ENCODE measurements at places on chromosomes 11 and 22.

GRCh38 chr11:99979042-99979441 is 708.0 kb upstream of the ARHGAP42 start:
- DNase-seq = no peak

GRCh38 chr11:134555510-134555909 is 143.5 kb upstream of the B3GAT1 start:
- no peak for DNase-seq

- DNase-seq = no peak
Measured at GRCh38 chr22:44407171-44407986, 90.7 kb downstream of the RTL6 start.

- peak; percentile 68 for DNase-seq
Measured at GRCh38 chr22:31104869-31105268, 2.5 kb downstream of the SELENOM start.

DNA sequence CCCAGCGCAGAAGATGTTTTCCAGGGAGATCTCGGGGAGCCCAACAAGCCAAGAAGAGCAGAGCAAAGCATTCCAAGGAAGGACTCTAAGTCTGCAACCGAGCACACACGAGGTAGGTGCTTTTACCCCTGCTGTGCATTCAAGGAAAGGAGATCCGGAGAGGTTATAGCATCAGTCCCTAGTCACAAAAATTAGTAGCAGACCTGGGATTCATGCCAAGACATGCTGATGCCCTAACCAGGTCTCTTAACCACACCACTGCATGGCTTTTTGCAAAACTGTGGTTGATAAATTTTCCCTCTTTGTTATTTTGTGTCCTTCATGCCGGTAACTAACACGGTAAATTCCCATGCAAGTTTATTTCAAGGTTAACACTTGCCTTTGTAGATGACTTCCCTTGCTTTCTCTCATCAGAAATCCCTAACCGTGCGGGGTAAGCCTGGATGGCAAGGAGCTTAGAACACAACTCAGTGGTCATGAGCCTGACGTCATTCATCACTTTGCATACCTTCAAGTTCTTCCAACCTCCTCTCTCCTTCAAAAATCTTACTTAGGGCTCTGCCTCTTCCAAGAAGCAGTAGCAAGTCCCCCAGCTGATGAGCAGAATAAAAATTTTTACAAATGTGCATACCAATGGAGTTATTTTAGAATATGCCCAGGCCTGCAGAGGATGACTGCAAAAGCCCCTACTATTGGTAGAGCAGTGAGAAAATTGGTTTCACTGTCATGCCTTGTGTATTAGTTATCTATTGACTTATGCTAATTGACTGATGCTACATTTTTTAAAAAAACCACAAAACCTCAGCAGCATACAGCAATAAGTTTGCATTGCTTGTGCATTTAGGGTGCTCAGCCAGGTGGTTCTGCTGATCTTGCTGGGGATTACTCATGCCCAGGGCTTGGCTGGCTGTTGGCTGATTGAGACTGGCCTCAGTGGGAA is 465.1 kb downstream of the MN1 start:
- peak; percentile 13 for DNase-seq

DNA sequence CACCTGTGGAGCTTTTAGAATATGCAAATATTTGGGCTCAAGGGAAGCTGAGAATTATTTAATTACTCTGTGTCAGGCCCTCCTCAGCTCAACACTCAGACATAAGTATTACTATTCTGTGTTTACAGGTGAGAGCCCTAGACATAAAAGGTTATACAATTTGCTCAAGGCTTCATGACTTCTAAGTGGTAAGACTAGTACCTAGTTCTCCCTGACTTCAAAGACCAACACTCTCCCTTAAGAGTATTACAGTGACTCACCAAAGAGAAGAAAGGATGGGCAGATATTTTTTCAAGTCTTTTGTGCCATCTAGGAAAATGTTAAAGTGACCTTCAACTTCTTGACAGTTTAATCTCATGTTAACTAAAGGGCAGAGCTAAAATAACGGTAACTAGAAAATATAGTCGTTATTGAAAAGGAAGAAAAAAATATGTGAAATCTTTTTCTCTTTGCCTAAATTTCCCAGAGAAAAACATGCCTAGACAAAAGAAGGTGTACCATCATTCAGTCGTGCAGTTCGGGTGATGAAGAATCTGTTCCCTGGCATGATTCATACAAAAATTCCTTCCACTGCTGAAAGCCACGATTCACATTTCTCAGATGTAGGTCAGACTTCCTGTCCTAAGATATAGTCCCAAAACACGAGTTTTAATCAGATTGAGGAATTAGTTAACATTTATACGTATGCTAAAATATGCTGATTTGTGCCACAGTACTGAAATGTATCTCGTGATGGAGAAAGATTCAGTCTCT is 849.1 kb upstream of the API5 start:
- no peak for DNase-seq

DNA sequence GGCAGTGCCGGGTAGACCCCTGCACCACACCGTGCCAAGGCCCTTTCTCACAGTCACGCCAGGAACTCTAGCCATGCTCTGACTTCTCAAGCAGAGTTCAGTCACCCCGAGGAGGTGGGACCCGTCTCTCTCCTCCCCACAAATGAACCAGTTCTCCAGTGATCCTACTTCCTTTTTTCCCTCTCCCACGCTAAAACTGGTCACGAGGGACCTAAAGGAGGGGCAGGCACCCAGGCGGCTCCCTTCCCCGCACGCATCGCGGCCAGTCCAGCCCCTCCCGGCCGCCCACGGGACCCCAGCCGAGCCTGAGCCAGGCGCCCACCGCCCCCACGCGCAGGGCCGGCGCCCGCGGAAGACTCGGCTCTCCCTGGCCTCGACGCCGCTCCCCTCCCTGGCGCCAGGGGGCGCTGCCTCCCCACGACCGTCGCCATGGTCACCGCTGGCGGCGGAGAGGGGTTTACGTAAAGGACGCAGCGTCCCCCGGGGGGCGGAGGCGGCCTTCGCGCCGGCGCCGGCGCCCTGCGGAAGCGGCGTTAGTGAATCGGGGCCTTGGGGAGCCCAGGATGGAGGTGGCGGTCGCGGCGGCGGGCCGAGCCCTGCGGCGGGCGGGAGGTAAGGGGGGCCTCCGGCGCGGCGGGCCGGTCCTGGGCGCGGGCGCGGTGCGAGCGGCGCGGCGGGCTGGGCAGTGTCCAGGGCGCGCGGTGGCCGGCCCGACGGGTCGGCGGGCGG is at the start of gene DAGLA:
DAGLA (plus strand) TSS at position 499 of the 729 bp plus-strand sequence. CDS start 39,765 bp downstream, outside the sequence.
- DNase-seq = no peak

DNA sequence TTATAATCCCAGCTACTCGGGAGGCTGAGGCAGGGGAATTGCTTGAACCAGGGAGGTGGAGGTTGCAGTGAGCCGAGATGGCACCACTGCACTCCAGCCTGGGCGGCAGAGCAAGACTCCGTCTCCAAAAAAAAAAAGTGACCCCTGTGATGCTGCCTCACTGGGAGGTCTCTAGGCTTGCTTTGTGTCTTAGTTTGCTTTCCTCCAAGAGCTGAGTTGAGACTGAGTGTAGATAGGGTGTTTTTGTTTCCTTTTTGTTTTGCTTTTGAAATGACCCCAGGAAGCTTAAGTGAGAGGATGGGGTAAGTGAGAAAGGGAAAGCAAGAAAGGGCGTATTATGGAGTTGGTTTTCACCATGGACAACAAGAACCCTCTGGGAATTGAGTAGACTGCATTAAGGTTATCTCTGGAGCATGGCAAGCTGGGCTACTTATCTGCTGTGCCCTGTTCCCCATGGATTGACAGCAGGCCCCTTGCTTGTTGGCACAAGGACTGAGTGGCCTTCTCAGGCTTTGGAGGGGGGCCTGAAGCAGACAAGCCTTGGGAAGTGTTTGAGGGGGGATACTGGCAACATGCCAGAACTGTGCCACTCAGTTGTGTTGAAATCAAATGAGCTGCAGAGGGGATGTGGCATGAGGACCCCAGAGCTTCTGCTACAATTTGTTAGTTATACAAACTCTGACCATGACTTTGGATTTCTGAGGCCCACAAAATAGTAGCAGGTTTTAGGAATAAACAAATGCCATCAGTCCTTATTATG is 300.6 kb upstream of the C11orf87 start:
- no peak for DNase-seq

DNA sequence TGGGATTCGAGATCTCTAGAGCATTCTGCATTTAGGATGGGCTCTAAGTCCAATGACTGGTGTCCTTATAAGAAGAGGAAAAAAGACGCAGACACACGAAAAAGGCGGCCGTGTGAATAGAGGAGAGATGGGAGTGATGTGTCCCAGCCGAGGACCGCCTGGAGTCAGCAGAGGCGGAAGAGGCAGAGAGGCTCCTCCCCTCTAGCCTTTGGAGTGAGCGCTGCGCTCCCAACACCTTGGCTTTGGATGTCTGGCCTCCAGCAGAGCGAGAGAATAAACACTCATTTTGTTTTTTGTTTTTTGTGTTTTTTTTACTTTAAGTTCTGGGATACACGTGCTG is 83.0 kb upstream of the RTL6 start:
- no peak for DNase-seq

- no peak for DNase-seq
Measured at GRCh38 chr11:83140691-83141455, 16.1 kb upstream of the PCF11 start.

GRCh38 chr22:42066126-42066761 is 4.4 kb downstream of the NAGA start:
- no peak for DNase-seq

GRCh38 chr11:18936002-18936673 is 3.1 kb downstream of the MRGPRX1 start:
- peak; percentile 5 for DNase-seq

- DNase-seq = no peak
Measured at GRCh38 chr11:126403658-126404057, 48.2 kb downstream of the ST3GAL4 start.

DNA sequence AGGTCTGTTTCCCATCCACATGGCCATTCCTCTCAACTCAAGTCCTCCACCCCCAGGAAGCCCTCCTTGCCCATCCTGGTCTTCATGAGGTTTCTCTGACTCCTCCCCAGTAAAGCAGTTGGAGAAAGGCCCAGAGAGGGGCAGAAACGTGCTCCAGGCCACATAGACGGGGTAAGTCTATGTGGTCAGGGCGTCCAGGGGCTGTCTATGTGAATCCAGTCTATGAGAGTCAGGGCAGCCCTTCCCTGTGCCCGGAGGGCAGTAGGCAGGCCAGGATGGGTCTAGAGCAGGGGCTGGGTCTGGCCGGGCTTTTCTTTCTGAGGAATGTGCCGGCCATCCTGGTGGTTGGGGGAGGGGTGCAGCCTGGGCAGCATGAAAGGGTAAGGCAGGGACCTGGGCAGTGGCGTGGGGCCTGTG is 11.7 kb downstream of the GUCD1 start:
- no peak for DNase-seq

- no peak for DNase-seq
Measured at GRCh38 chr22:47282851-47283250, 520.4 kb downstream of the TBC1D22A start.

DNA sequence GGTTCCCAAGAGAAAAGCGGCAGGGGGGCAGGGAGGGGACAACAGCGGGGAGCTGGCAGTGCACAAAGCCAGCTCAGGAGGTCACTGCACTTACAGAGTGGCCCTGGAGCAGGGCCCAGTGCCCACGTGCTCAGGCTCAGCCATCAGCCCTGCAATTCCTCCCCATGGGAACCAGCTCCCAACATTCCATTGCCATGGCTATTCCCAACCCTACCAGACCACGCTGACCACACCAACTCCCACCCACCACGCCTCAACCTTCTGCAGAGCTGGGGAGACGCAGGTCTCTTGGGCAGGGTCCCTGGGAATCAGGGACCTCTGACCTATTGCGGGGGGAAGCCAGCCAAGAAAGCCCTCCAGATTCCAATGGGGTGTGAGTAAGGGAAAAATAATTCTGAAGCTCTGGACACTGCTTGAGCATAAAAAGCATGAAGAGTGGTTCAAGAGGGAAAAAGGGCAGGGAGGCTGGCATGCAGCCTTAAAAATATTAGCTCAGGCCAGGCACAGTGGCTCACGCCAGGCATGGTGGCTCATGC is 38.3 kb upstream of the TFIP11 start:
- DNase-seq = no peak

DNA sequence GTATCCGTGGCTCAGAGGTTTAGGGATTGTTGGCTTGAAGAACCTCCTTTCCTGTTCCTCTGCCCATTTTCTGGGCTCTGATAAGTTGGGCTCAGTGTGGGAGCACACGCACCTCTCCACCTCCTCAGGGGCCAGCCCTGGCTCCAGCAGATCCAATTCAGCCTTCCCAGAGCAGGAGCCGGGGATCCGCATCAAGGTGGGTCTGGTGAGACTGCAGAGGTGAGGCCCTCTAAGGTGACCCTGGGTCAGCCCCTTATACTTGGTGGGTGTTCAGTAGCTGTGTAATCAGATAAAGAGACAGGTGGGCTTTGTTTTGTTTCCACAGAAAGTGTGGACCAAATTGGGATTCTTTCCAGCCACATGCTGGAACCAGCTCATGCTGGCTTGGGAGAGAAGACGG is 1466.0 kb downstream of the TBC1D22A start:
- peak; percentile 23 for DNase-seq

GRCh38 chr11:96254087-96254486 is 88.9 kb downstream of the MAML2 start:
- no peak for DNase-seq
